A549 treated with dexamethasone at 1 μM for 4 hours (cell line): ENCODE measurements at places on chromosomes 1 and 21. TPM values are rescaled to one million over a fixed set of nuclear protein-coding genes. Genes with fewer than 3 reads are reported as not detected.

The PADI1 gene
- total RNA-seq, result 0.79 to 1.7 TPM (median 0.99 TPM) in 5 replicates

The PHGDH gene
- total RNA-seq, result 70.7 to 91.3 TPM (median 78.5 TPM) in 5 replicates

The LCE2A gene
- not detected in 5 replicates for total RNA-seq

The SPRR2B gene
- not detected in 5 replicates for total RNA-seq

The SYCP1 gene
- not detected in 5 replicates for total RNA-seq

The CNIH3 gene
- total RNA-seq, result 0.29 to 0.70 TPM (median 0.46 TPM) in 5 replicates

The CD1E gene
- total RNA-seq, result not detected in 5 replicates

The ZNF683 gene
- not detected in 5 replicates for total RNA-seq

The AMPD1 gene
- total RNA-seq, result 0.14 TPM in 1 of 5 replicates, not detected in the others

The IVL gene
- total RNA-seq, result 0.05 to 0.12 TPM (median 0.09 TPM) in 5 replicates

The RXFP4 gene
- total RNA-seq, result 0.07 TPM in 1 of 5 replicates, not detected in the others

The ETNK2 gene
- 17.9 to 25.4 TPM (median 25.4 TPM) in 5 replicates for total RNA-seq

The AIM2 gene
- total RNA-seq, result not detected in 5 replicates

The FAAH gene
- 0.48 to 1.2 TPM (median 0.79 TPM) in 5 replicates for total RNA-seq

The SLC22A15 gene
- 0.64 to 0.92 TPM (median 0.82 TPM) in 5 replicates for total RNA-seq

The PI4KB gene
- total RNA-seq, result 21.3 to 29.4 TPM (median 28.8 TPM) in 5 replicates

The RASAL2 gene
- total RNA-seq, result 14.3 to 24.8 TPM (median 18.7 TPM) in 5 replicates

The LCE2C gene
- total RNA-seq, result not detected in 5 replicates

The KIAA0040 gene
- 0.76 to 1.4 TPM (median 1.1 TPM) in 5 replicates for total RNA-seq

The LYPLAL1 gene
- 12.5 to 25.0 TPM (median 21.1 TPM) in 5 replicates for total RNA-seq

The OR2L5 gene
- not detected in 5 replicates for total RNA-seq

The TBCE gene
- 39.8 to 47.9 TPM (median 41.4 TPM) in 5 replicates for total RNA-seq

The KRTAP7-1 gene
- not detected in 5 replicates for total RNA-seq

The CSMD2 gene
- total RNA-seq, result 0.02 to 0.03 TPM (median 0.02 TPM) in 3 of 5 replicates, not detected in the others

The ANKRD34A gene
- total RNA-seq, result 0.24 to 0.47 TPM (median 0.35 TPM) in 5 replicates

The ALX3 gene
- not detected in 5 replicates for total RNA-seq

The ITGB2 gene
- 0.56 to 0.94 TPM (median 0.76 TPM) in 5 replicates for total RNA-seq

The CLEC20A gene
- total RNA-seq, result not detected in 5 replicates

The SYDE2 gene
- 0.69 to 1.7 TPM (median 1.2 TPM) in 5 replicates for total RNA-seq

The PIGR gene
- not detected in 5 replicates for total RNA-seq

The PDIK1L gene
- total RNA-seq, result 1.9 to 2.4 TPM (median 2.0 TPM) in 5 replicates

The KCNJ9 gene
- not detected in 5 replicates for total RNA-seq

The MAP3K21 gene
- 7.3 to 10.5 TPM (median 9.3 TPM) in 5 replicates for total RNA-seq

The MYOG gene
- not detected in 5 replicates for total RNA-seq

The KCNQ4 gene
- 0.21 to 0.35 TPM (median 0.25 TPM) in 5 replicates for total RNA-seq

The OR10K1 gene
- total RNA-seq, result not detected in 5 replicates

The AMY2A gene
- not detected in 5 replicates for total RNA-seq

The TSACC gene
- total RNA-seq, result 2.2 to 3.0 TPM (median 2.5 TPM) in 5 replicates

The ACTL8 gene
- 1.5 to 1.8 TPM (median 1.7 TPM) in 5 replicates for total RNA-seq

The C1orf167 gene
- not detected in 5 replicates for total RNA-seq

The KPNA6 gene
- total RNA-seq, result 15.9 to 19.6 TPM (median 17.8 TPM) in 5 replicates

The KIF26B gene
- 0.05 to 0.15 TPM (median 0.09 TPM) in 5 replicates for total RNA-seq

The MAP10 gene
- 0.64 to 1.0 TPM (median 0.98 TPM) in 5 replicates for total RNA-seq

The CDK18 gene
- 0.82 to 1.2 TPM (median 0.97 TPM) in 5 replicates for total RNA-seq

The MYOC gene
- total RNA-seq, result not detected in 5 replicates

The MYCL gene
- 1.1 to 1.9 TPM (median 1.6 TPM) in 5 replicates for total RNA-seq

The SPRR2A gene
- total RNA-seq, result 0.12 TPM in 1 of 5 replicates, not detected in the others

The PGLYRP4 gene
- not detected in 5 replicates for total RNA-seq

The SLC6A9 gene
- 8.6 to 15.1 TPM (median 14.3 TPM) in 5 replicates for total RNA-seq

The MAP3K6 gene
- total RNA-seq, result 11.2 to 21.7 TPM (median 19.9 TPM) in 5 replicates

The SH3BGRL3 gene
- 113 to 153 TPM (median 142 TPM) in 5 replicates for total RNA-seq

The GIPC2 gene
- total RNA-seq, result 0.05 TPM in 2 of 5 replicates, not detected in the others

The CCDC30 gene
- 0.23 to 1.5 TPM (median 0.56 TPM) in 5 replicates for total RNA-seq

The PDPN gene
- total RNA-seq, result not detected in 5 replicates

The ITLN2 gene
- 0.66 to 1.1 TPM (median 0.82 TPM) in 5 replicates for total RNA-seq

The USH2A gene
- under 0.01 TPM in 1 of 5 replicates, not detected in the others for total RNA-seq
